DMS79 treated with DMSO at 0.1 percent for 48 hours (cell line): ENCODE measurements at places on chromosomes 5 and 9.

- no peak for DNase-seq
Observed at GRCh38 chr9:16754662-16755061, 115.8 kb downstream of the BNC2 start.

GRCh38 chr5:179470201-179470600 is 80.2 kb upstream of the RUFY1 start:
- no peak for DNase-seq

- no peak for DNase-seq
Observed at GRCh38 chr9:18761742-18762300, 271.2 kb downstream of the SAXO1 start.

GRCh38 chr5:19605846-19606407 is 382.1 kb downstream of the CDH18 start:
- no peak for DNase-seq

DNA sequence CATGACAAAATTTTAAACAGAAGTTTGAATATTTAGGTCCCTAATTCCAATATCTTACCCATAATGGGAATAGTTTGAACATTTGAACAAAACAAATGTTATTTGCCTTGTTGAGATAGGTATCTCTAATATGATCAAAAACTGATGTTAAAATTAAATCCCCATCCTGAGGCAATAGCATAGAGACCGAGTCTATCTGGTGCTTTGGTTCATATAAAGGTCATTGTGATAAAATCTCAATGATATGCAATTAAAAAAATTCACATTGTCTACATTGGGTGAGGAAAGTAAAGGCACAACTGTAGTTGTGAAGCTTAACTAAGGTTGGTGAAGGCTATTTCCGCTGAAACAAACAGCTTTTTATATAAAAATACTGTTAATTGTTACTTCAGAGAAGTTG is 318.3 kb downstream of the CAAP1 start:
- no peak for DNase-seq

- no peak for DNase-seq
Observed at GRCh38 chr5:168612123-168612522, 33.0 kb upstream of the PANK3 start.

DNA sequence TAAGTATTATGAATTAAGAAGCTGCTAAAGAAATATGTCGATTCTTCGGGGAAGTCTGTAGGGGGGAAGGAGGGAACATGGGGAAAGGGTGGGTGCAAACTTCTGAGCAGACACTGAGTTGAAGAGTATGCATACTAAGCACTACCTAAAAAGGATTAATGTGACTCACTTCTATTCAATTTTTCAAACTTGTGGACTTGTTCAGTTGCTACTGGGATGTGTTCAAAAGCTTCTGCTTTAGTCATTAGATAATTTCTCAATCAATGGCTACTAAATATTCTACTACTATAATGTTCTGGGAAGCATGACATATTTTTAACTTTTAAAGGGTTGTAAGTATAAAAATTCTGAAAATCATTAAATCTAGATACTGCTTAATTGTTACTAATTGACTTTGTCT is 109.7 kb upstream of the FER start:
- DNase-seq, result no peak

DNA sequence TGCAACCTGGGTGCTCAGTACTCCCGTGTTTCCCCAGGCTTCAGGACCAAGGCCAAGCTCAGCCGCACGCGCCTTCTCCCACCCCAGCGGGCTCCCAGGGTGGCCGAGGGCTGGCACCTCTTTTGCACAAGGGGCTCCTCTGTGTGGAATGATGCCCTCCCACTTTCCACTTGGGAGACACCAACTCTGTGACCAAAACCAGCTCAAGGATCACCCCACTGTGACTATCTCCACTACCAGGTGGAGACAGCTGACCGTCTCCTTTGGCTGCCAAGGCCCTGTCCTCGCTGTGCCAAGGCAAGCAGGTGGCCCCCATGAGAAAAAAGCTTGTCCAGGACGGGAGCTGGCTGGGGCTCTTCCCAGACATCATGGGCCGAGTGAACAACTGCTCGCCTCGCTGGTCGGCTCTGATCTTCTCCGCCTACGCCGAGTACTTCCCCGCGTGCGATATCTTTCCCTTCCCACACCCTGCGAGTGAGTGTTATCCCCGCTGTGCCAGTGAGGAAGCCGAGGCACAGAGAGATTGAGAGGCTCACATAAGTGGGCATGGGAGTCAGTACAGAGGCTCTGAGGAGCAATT is 132.8 kb downstream of the ZNF354C start:
- DNase-seq, result no peak

- peak; percentile 22 for DNase-seq
Observed at GRCh38 chr9:95605816-95606488, 89.2 kb upstream of the PTCH1 start.

GRCh38 chr9:132341177-132341840 is 13.5 kb downstream of the SETX start:
- peak; percentile 86 for DNase-seq
